ENCODE measurements at places on chromosomes 1 and 21.
A peak's percentile ranks its signal among the peaks of the same experiment; 100 is the strongest.

- DNase-seq: no peak
Observed at GRCh38 chr1:174134003-174134659, 25.2 kb upstream of the RABGAP1L start.

GRCh38 chr1:869499-870244 lies 54.1 kb upstream of the SAMD11 start:
- peak; percentile 61 for DNase-seq

- no peak for DNase-seq
Observed at GRCh38 chr1:41720861-41721410, 197.8 kb downstream of the HIVEP3 start.

DNA sequence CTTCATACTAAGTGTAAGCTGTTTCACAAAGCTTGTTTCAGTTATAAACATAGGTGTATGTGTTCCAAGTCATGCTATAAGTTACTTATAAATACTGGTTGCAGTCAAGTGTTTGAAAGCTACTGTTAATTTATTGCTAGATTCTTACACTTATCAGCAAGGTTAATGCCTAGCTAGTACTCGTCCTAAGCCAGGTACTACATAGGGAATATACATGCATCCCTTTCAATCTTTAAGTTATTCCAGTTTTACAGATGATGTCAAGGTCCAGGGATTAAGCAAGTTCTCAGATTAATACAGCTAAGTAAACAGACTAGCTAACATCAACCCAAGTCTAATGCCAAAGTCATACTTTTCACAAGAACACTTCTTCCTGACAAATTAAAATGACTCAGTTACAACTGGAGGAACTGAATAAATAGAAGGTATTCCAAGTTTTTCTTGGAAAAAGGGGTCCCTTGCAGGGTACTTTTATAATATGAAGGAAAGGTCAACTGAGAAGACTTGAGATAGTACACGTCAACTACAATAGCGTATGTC lies 652.2 kb upstream of the USP24 start:
- DNase-seq: no peak

- no peak for DNase-seq
Observed at GRCh38 chr1:231950331-231951128, 323.9 kb downstream of the DISC1 start.
